ENCODE measurements at places on chromosomes 16 and 17.

GRCh38 chr17:36850790-36851189 is 86.5 kb upstream of the LHX1 start:
- DNase-seq = no peak

- no peak for DNase-seq
Observed at GRCh38 chr17:53696286-53696685, 126.4 kb upstream of the KIF2B start.

- no peak for DNase-seq
Observed at GRCh38 chr17:63240106-63240505, 206.0 kb downstream of the CYB561 start.

DNA sequence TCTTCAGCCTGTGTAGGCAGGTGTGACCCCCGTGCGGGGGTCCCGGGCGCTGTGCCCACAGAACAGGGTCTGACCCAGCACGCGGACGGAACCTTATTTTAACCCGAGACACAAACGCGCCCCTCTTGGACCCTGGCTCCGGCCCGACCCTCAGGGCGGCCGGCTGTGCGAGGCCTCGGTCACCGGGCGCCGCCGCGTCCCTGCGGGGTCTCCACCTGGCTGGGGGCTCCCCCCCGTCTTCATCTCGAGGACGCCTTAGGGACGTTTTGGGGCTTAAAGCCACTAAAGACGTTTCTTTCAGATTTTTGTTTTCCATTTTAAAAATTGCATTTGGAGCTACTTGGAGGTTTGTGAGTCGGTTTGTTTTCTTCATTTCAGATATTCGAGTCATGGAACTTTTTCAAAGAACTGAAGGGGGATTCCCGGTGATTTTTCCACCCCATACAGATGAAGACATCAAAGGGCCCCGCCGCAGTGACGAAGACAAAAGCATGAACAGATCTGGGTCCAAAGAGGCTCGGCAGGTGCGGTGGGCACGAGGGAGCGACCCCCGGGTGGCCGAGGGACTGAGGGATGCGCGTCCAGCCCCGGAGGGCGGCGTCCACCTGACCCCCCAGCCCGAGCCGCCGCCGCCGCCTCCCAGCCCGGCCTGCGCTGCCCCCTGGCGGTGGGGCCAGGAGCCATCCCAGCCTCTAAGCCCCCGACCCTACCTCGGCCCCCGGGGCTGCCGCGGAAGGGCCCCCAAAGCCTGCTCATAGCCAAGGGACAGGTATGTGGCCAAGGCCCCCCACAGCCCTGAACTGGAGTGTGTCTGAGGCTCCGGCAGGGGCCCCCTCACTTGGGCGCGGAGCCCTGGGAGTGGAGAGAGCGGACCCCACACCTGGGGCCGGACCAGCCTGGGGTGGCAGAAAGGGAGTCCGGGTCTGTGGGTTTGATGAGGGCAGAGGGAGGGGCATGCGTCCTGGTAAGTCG is 3.8 kb upstream of the CD7 start:
- DNase-seq = peak; percentile 70

- no peak for DNase-seq
Observed at GRCh38 chr16:74485916-74486315, 64.6 kb upstream of the CLEC18B start.

GRCh38 chr17:79036596-79036995 is 12.6 kb downstream of the C1QTNF1 start:
- DNase-seq = no peak

GRCh38 chr17:44919411-44919810 is 4.1 kb upstream of the GFAP start:
- no peak for DNase-seq

- no peak for DNase-seq
Observed at GRCh38 chr17:79438058-79438457, 172.8 kb downstream of the RBFOX3 start.

- no peak for DNase-seq
Observed at GRCh38 chr17:50367401-50367800, 5.6 kb downstream of the MRPL27 start.

- no peak for DNase-seq
Observed at GRCh38 chr16:55367301-55367811, 43.4 kb downstream of the IRX6 start.

DNA sequence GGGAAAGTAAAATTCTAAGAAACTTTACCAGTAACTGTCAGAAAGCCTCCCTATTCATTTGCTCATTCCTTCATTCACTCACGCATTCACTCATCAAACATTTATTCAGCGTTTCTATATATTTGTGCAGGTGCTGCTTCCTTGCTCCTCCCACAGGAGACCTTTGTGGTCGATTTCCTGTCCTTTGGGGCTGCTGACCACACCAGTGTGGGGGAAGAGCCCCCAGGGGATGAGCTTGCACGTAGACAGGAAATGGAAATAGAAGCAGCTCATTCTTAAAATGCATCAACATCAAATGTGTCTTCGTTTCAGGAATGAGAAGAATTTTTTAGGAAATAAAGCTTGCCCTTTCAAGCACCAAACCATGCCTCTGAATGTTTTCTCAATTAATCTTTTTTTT is 9.6 kb downstream of the PIK3R6 start:
- DNase-seq = no peak

GRCh38 chr16:84889066-84889465 is 69.3 kb downstream of the CRISPLD2 start:
- DNase-seq = no peak

DNA sequence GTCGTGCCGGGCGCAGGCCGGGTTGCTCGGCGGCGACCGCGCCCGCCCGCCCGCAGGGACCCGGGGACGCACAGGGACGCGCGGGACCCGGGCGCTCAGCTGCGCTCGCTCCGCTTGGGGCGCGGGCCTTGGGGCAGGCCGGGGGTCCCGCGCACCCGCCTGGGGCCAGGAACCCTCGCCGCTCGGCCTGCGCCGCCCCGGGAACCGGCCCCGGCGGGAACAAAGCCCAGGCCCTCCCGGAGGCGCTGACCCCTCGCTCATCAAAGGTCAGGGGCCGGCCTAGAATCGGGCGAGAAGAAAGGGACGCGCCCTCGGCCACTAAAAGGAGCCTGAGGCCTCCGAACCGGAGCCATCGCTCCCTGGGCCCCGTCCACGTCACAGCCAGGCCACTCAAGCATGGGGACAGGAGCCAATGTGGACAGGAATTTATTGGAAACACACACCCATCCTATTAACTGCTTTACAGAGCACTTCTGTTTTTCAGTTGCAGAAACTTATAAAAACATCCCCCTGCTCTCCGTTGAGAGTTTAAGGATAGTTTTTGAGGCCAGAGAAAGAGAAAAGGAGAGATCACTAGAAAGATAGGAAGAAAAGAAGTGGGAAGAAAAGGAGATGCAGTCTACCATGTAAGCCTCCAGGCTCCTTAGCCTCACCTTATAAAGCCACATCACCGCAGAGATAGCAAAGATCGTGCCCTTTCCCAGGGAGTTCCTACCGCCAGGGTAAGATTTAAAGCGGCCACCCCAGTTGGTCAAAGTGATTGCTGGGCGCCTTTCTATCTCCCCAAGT is 558 bp upstream of the ZFHX3 start:
- no peak for DNase-seq

DNA sequence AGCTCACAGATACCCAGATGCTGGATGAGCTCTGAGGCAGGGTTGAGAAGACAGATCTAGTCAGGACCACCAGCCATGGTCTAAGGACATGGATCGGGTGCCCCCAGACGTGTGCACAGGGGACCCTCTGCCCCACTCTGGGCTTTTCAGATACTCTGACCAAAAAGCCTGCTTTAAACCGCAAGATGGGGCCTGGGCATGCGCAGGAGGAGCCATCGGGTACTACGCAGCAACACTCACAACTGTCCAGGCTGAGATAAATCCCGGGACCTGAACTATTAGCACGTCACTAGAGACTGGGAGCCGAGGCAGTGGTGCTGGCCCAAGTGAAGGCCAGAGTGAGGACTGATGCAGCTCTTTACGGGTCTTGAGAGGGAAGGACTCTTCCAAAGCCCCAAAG is 32.9 kb downstream of the SCNN1G start:
- no peak for DNase-seq

- no peak for DNase-seq
Observed at GRCh38 chr16:81279392-81279791, 35.4 kb upstream of the GAN start.

GRCh38 chr17:32152130-32152529 is 9.8 kb downstream of the RHOT1 start:
- DNase-seq = no peak

DNA sequence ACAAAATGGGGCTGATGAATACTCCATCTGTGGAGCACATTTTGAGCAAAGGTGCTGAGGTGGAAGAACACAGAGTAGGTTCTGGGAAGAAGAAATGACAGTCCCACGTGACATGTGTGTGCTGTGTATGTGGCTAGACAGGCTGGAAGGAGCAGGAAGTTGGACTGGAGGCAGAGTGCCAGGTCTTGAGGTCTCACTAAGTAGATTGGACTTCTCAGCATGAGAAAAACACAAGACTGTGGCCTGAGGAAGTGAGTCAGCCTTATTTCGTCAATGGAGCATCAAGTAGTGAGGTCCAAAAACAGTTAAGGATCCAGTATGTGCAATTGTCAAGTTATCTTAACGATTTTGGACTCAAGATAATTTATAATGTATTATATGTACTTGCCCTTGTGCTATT is 736.5 kb downstream of the KCNJ2 start:
- no peak for DNase-seq

GRCh38 chr17:49789243-49789578 is 730 bp downstream of the KAT7 start:
- DNase-seq = no peak

DNA sequence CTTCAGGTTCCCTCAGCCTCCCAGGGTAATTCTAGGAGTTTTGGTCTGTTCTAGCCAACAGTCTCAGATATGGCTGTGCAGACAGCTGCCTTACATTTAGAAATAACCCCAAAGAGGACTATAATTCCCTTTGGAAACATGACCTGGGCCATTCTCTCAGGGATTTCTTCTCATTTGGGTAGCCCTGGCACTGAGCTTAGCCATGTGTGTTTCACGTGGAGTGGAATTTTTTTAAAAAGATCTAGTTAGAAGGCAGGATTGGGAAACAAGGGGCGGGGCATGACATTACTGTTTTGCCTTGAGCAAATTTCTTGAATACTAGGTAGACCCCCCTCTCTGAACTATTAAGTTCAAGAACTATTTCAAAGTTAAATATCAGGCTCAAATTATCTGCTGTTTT is 29.6 kb upstream of the MRC2 start:
- no peak for DNase-seq

GRCh38 chr16:49835161-49835777 is 20.6 kb downstream of the ZNF423 start:
- no peak for DNase-seq

GRCh38 chr17:45675012-45675411 is 109.1 kb upstream of the CRHR1 start:
- no peak for DNase-seq

GRCh38 chr16:49586466-49587450 is 213.2 kb downstream of the C16orf78 start:
- DNase-seq = no peak

- no peak for DNase-seq
Observed at GRCh38 chr17:74215342-74215727, 2.0 kb downstream of the TTYH2 start.

DNA sequence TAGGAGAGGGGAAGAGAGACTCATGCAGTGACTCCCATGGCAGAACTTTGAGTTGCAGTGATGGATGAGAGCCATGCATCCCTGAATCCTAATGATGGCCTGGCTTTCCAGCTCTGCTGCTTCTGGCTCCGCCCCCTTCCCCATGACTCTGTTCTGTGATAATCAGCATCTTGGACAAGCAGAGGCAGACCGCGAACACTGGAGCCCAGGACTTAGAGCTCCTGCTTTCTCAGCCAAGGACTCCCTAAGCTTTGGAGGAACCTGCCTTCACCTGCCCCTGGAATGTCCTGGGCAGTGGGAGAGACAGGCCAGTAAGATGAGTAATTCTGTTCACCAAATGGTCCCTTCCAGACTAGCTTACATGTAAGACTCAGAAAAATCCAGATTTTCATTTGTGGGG is 12.5 kb downstream of the CCDC92B start:
- DNase-seq = no peak

DNA sequence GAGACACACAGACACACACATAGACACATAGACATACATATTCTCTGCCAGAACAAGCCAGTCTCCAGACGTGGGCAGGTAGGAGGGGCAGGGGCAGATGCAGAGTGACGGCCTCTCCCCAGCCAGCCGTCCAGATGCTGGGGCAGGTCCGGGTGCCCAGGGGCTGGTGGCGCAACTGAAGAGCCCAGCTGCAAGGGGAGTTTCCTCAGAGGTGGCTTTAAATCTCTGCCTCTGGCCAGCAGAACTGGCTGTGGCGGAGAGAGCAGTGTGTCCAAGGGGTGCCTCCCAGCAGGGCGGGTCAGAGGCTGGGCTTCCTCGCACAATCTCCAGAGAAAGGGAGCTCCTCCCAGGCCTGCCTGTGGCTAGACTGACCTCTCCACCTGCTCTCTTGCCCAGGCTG is 9.4 kb upstream of the GCGR start:
- DNase-seq = no peak

GRCh38 chr16:10536814-10537389 is 43.5 kb downstream of the EMP2 start:
- DNase-seq = no peak

DNA sequence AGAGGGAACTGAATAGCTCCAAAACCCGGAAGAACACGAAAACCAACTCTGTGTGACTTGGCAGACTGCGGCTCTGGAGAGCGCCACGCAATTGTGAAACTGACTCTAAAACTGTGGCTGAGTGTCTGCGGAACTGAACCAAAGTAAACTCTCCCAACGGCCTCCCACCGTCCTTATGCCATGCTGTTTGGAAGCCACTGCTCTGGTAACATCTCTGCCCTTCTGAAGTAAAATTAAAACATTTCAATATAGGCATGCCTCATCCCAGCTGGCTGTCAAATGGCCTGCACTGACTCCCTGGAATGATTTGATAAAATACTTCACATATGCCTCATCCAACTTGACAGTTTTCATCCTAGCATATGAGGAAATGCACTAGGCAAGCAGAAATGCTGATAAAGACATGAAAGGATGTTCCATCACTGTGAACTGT is 70.2 kb downstream of the PARN start:
- DNase-seq = no peak

DNA sequence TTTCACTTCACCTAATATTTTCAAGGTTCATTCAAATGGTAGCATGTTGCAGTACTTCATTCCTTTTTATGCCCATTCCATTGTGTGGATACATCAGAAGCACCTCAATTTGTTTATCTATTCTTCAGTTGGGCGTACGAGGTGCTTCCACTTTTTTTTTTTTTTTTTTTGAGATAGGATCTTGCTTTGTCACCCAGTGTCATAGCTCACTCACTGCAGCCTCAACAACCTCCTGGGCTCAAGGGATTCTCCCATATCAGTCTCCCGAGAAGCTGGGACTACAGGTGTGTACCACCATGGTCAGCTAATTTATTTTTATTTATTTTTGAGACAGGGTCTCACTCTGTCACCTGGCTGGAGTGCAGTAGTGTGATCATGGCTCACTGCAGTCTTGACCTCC is 22.5 kb upstream of the SPNS3 start:
- no peak for DNase-seq

GRCh38 chr16:84086341-84086740 is 30.4 kb downstream of the MBTPS1 start:
- DNase-seq = no peak
